Stimulated activated CD4-positive, alpha-beta T cell treated with anti-CD3 and anti-CD28 coated beads, TNF-alpha, amount 100 ng/mL, for 48 hours (primary cell): ENCODE measurements at places on chromosomes 11 and 22.

DNA sequence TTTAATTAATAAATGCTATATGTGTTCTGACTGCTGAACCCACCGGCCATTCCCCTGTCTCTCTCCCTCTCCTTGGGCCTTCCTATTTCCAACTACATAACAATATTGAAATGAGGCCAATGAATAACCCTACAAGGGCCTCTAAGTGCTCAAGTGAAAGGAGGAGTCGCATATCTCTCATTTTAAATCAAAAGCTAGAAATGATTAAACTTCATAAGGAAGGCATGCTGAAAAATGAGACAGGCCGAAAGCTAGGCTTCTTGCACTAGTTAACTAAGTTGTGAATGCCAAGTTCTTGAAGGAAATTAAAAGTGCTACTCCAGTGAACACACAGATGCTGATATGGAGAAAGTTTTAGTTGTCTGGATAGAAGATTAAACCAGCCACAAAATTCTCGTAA, 109.2 kb downstream of the TSPAN18 start:
- no peak for DNase-seq

DNA sequence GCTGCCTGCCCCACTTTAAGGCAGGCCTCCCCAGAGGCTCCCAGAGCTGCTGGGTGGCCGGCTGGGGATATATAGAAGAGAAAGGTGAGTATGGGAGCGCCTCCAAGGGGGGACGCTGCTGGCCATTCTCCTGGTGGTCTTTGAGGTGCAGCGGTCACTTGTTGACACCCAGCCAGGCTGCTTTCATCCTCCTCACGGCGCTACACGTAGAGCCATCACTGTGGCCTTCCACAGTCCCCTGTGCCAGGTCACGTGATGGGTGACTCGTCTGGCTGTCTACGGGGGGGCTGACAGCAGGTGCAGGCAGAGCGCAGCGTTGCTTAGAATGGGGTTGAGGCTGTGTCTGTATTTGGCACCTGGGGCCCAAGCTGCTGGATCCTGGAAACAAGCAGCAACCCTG, 1.9 kb downstream of the ACR start:
- DNase-seq: no peak

- no peak for DNase-seq
Observed at GRCh38 chr11:70402685-70403084, 4.4 kb downstream of the CTTN start.

GRCh38 chr11:64518928-64519327, 72.1 kb upstream of the SLC22A12 start:
- no peak for DNase-seq

GRCh38 chr22:47570851-47571250, 808.4 kb downstream of the TBC1D22A start:
- DNase-seq: no peak

DNA sequence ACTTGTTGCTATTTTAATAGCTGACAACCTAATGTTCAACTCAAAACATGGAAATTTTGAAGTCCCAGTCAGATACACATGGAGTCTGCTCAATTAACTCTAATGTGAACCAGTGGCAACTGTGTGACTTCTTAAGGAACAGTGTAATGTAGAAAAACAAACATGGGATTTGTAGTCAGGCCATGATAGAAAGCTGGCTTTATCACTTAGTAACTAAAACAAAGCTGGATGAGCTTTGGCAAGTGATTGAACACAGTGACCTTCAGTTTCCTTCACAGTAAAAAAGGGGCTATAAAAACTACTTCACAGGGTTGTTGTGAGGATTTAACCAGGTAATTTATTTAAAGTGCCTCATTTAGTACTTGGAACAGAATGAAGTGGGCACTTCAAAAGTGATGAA, 62.6 kb downstream of the PRCP start:
- DNase-seq: no peak

DNA sequence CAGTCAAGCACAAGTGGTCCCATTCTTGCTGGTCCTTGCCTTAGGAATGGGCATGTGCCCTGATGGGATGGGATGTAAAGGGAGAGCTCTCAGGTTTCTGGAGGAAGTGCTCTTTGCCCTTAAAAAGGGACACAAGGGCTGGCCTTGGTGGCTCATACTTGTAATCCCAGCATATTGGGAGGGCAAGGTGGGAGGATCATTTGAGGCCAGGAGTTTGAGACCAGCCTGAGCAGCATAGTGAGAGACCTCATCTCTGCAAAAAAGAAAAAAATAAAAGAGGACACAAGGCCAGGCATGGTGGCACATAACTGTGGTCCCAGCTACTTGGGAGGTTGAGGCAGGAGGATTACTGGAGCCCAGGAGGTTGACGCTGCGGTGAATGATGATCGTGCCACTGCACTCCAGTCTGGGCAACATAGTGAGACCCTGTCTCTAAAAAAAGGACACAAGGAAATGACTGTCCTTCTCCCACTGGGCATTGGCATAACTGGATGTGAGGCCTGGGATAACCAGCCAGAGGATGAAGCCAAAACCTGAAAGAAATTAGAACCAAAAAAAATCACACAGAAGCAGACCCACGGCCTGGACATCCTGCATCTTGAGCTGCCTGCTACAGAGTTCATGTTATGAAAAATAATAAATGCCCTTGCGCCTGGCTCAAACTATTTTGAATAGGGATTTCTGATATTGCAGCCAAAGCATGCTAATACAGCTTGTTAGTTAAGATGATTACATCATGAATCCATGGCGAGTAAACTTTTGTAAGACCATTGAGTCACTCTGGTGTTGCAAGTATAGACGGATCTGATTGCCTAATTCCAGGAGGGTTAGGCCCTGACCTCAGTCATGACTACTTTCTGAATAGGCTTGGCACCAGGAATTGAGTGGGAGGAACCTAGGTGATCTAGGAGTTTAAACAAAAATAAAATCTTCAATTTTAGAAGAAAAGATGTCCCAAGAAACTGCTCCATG, 12.9 kb upstream of the CRKL start:
- no peak for DNase-seq
